Kidney capillary endothelial cell (primary cell): ENCODE measurements at places on chromosomes 16 and 17.
A peak's percentile ranks its signal among the peaks of the same experiment; 100 is the strongest.

DNA sequence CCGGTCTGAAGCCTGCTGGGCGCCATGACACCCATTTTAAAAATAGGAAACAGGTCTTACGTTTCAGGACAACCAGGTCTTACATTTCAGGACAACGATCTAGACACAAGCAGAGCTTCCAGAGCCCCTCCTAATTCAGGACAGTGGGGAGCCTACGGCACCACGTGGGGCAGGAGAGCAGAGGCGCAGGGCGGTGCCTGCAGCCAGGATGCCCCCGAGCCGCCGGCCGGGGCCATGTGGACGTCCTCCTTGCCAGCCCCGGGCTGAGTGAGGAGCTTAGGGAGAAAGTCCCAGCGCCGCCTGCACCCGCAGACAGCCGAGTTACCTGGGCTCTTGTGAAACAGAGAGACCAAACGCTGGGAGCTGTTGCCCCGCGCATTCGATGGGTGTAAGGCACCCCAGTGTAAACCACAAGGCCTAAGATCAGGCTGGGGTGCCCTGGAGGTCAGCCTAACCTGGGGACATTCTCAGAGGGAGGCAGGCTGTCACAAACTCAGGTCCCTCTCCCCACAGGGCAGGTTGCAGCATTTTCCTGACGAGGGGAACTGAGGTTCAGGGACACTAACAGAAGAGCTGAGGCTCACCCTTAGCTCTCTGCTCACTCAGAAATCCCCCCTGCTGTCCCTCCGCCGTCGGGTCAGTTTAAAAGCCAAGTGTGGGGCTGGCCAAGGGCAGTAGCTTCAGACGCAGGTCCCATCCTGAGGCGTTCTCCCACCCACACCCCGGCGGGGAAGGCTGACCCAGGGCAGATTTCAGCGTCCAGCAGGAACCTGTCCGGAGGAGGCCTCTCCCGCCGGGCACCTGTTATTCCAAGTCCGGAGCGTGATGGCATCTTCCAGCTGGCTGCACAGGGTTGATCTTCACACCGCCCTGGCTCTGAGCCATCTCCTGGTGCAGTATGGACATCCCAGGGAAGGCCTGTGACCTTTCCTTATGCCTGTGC lies 1.8 kb upstream of the NOTUM start:
- DNase-seq, result no peak

DNA sequence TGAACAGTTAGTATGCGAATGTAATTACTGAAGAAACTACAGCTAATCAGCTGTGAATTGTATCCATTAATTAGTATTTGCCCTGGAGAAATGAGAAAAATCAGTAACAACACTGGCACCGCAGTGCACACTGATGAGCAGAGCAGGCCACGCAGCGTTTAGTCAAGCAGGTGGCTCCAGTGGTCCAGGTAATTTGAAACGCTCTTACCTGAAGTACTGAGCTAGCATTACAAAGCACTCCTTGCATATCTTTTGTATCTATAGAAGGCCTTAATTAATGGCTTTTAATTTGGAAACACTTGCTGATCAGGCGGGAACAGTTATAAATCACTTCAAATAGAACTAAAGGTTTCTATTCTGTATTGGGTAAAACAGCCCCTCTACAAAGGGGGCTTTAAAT lies 76.4 kb downstream of the TOX3 start:
- DNase-seq, result no peak

DNA sequence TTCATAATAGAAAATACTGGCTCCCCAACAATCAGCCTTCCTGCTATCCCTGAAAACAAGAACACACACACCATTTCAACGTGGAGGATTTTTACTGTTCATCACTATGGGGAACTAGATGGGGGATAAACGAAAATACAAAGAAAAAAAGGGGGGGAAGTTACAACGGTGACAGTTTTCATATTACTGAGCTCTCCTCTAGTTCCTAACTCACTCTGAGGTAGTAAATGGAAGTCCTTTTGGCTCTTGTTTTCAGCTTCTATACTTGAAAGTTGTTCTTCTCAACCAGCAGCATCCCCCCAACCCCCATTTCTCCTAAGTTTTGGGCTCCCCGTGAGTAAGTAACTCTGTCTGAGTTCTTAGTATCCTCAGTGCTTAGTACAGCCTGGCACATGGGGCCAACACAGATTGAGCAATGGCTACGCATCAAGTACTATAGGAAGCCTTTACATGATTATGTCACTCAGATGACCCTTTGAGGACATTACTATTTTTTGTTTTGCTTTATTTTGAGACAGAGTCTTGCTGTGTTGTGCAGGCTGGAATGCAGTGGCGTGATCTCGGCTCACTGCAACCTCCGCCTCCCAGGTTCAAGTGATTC lies 4.2 kb upstream of the CORO7 start:
- DNase-seq, result no peak

DNA sequence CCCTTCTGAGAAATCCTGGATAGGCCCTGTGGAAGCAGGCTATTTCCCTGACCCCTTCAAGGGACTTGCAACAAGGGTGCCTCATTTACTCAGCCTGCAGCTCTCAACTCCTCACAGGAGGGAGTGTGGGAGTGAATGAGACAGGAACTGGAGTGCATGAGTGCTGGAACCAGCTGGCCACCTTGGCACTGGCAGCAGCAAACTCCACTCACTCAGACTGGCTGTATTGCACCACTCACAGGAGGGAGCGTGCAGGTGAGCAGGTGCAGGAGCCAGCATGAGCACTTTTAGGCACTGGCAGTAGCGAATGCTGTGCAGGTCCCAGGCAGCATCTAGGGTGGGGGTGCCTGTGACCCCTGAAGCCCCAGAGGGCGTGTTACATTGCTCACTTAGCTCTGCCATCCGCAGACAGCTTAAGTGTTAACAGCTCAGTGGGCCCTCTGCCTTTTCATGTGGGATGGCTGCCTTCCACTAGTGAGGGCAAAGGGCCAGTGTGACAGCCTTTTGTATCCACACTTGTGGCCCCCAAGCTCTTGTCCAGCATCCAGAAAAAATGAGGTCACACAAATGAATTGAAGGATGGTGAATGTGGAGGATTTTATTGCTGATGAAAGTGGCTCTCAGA lies 11.0 kb upstream of the ZNHIT3 start:
- DNase-seq, result no peak

GRCh38 chr17:49887086-49887743 lies 39.3 kb upstream of the TAC4 start:
- no peak for DNase-seq

GRCh38 chr17:29572691-29573557 lies 4.4 kb downstream of the TP53I13 start:
- no peak for DNase-seq

DNA sequence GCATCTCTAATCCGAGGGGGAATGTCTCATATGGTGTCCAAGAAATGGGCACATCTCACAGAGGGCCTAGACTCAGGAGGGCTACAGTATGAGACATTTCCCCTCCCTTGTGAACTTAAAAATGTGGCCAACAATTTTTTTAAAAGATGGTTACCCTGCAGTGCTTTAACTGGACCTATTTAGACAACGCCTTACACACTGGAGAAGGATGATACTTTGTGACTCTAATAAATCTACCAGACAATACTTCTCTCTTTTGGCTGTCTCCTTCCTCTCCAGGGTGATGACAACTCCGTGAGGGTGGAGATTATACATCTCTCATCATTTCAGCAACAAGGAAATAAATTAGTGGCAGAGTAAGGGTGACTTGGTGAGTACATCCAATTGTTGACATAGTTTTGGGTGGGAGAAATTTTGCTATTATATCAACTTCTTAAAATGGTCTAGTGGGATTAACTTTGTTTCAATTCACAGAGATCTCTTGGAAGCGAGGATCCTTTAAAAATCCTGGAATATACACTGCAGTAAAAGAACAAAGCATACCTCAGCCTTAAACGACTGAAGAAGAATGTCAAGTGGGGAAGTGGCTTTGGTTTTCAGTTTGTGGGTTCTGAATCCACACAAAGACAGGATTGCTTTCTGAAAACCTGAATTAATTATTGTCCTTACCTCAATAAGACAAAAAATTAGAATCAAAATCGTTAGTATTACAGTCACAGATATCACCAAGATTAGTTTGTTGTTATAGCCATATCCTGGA lies 89.8 kb downstream of the KPNA2 start:
- no peak for DNase-seq

- peak; percentile 62 for DNase-seq
Measured at GRCh38 chr17:75783069-75783783, 1.4 kb upstream of the UNK start.

DNA sequence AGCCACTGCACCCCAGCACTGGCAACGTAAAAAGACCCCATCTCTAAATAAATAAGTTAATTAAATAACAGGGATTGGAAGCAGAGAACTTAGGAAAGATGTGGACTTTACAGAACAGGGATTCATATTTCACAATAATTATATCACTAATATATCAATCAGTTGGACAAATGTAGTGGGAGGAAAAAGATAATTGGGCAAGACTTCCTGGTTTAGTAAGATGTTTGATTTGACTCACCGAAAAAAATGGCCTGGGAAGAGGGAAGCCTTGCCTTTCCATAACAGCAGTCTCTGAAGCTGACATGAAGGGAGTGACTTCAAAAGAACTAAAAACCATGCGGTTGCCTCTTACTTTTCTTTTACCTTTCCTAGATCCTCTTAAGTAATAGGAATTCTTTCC lies 15.2 kb upstream of the C17orf78 start:
- no peak for DNase-seq

GRCh38 chr16:62539657-62540056 lies 503.4 kb upstream of the CDH8 start:
- DNase-seq, result no peak

- DNase-seq, result no peak
Measured at GRCh38 chr16:12620150-12620549, 183.5 kb downstream of the CPPED1 start.

GRCh38 chr17:1031711-1032110 lies 34.8 kb downstream of the TIMM22 start:
- DNase-seq, result no peak

DNA sequence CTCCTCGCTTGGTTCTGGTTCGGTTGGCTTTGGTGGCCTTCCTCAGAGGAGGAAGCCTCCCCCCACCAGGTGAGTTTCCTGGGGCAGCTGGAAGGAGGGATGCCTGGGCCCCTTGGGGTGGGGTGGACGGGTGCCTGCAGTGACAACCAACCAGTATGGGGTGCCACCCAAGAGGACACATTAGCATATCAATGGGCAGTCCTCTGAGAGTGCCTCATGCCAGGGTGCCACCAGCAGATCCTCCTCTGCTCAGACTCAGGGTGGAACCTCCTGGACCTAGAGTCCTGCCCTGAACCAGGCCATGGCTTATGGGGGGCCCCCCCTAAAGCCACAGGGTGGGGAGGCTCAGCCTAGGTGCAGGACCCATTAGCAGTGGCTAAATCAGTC lies 2.7 kb downstream of the PPP1R1B start:
- DNase-seq, result no peak

- no peak for DNase-seq
Measured at GRCh38 chr16:22924492-22924891, 110.5 kb downstream of the HS3ST2 start.
